Endothelial cell of umbilical vein (primary cell): ENCODE measurements at places on chromosomes 1 and 21. TPM values are rescaled to one million over a fixed set of nuclear protein-coding genes. Genes with fewer than 3 reads are reported as not detected.

DNA sequence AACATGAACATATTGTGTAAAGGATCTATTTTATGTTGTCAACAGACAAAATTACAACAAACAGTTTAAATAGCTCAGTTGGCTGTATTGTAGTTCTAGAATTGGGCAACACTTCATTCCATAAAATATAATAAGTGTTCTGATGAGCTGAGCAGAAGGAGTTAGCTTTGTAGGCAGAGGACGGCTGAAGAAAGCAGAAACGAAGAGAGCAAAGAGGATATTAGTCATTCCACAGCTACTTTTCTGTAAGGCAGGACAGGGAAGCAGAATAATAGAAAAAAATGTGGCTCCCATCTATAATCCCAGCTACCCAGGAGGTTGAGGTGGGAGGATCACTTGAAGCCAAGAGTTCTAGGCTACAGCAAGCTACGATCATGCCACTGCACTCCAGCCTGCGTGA, 20.2 kb upstream of the IVNS1ABP start:
- no peaks in the 10 kb centered on the region for H3K27me3 ChIP-seq
- H3K27ac ChIP-seq: no peak overlapping the region
- no peaks in the 10 kb centered on the region for H3K4me1 ChIP-seq
- DNase-seq: no peak
- no peak overlapping the region for H3K4me3 ChIP-seq
- H3K36me3 ChIP-seq: no peaks in the 10 kb centered on the region

- peak; percentile 75 for DNase-seq
- no peaks in the 10 kb centered on the region for H3K27me3 ChIP-seq
- H3K27ac ChIP-seq: peak overlapping the region; percentile 46
- no peaks in the 10 kb centered on the region for H3K36me3 ChIP-seq
Observed at GRCh38 chr1:172180501-172181285, 239.8 kb upstream of the C1orf105 start.

GRCh38 chr1:53328009-53328461, at the start of gene LRP8:
Gene LRP8, minus strand, starts transcription at chr1:53328070. Its CDS starts 158 bp downstream, at chr1:53327912.
- H3K4me1 ChIP-seq: peaks cover 16% of the 10 kb centered on the region
- peak; percentile 51 for DNase-seq
- H3K4me3 ChIP-seq: peak within 1 kb of the TSS; percentile 83
- no peaks in the 10 kb centered on the region for H3K27me3 ChIP-seq
- H3K27ac ChIP-seq: peak within 1 kb of the TSS; percentile 81

- no peaks in the 10 kb centered on the region for H3K4me1 ChIP-seq
- H3K27ac ChIP-seq: no peak overlapping the region
- H3K36me3 ChIP-seq: no peaks in the 10 kb centered on the region
- peaks cover 8% of the 10 kb centered on the region for H3K27me3 ChIP-seq
- DNase-seq: no peak
- no peak overlapping the region for H3K4me3 ChIP-seq
Observed at GRCh38 chr1:203492748-203493130, 1.2 kb upstream of the OPTC start.

DNA sequence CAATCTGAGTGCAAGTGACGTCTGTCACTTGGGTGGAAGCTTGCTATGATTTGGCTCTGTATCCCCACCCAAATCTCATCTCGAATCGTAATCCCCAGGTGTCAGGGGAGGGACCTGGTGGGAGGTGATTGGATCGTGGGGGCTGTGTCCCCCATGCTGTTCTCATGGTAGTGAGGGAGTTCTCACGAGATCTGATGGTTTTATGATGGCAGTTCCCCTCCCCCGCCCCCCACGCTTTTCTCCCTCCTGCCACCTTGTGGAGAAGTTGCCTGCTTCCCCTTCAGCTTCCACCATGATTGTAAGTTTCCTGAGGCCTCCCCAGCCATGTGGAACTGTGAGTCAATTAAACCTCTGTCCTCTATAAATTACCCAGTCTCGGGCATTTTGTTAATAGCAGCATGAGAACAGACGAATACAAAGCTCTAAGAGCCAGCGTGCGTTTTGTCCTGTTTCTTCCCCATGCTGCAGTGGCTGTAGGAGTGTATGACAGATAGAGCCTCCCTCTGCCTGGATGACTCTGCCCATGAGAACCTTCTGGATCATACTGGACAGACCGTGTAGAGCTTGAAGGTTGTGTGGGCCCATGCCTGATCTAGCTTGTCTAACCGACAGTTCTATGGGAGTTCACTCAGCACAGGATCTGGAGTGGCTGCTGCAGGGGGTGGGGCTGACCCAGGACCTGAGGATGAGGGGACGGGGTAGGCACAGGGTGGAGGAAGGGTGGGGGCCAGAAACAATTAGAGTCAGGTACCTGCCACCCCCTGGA, 139.7 kb upstream of the ERRFI1 start:
- no peak for DNase-seq
- H3K4me3 ChIP-seq: no peak overlapping the region
- peaks cover 10% of the 10 kb centered on the region for H3K4me1 ChIP-seq
- H3K27me3 ChIP-seq: no peaks in the 10 kb centered on the region
- H3K27ac ChIP-seq: no peak overlapping the region

- H3K27ac ChIP-seq: no peak overlapping the region
- no peaks in the 10 kb centered on the region for H3K27me3 ChIP-seq
- H3K36me3 ChIP-seq: peaks cover 2% of the 10 kb centered on the region
- DNase-seq: no peak
- H3K4me3 ChIP-seq: no peak overlapping the region
Observed at GRCh38 chr1:201661823-201662359, 123.0 kb downstream of the NAV1 start.

DNA sequence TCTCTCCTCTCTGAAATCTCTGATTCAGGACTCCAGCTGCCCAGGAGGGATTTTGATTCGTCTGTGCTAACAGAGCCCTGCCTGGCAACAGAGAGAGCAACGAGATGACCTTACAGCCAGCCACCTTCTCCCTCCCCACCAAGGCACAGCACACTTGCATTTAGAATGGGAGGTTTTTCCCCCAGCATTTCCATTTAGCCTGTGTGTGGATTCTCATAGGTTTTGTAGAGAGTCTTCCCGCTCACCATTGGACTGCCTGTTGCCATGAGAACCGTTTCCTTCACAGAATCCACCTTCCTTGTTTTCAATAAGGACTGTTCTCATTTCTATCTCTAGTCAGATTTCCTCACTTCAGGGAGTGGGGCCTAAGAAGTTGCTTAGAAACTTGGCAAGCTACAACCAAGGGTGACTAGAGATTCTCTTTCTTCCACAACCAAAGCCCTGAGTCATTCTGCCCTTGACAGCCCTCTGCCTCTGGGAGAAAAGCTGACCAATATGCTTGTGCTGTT, 5.8 kb upstream of the IKBKE start:
- H3K27ac ChIP-seq: no peak overlapping the region
- peaks cover 11% of the 10 kb centered on the region for H3K36me3 ChIP-seq

GRCh38 chr21:31351438-31351837, 7.4 kb upstream of the TIAM1 start:
- no peaks in the 10 kb centered on the region for H3K36me3 ChIP-seq
- no peak for DNase-seq
- peaks cover 9% of the 10 kb centered on the region for H3K4me1 ChIP-seq

DNA sequence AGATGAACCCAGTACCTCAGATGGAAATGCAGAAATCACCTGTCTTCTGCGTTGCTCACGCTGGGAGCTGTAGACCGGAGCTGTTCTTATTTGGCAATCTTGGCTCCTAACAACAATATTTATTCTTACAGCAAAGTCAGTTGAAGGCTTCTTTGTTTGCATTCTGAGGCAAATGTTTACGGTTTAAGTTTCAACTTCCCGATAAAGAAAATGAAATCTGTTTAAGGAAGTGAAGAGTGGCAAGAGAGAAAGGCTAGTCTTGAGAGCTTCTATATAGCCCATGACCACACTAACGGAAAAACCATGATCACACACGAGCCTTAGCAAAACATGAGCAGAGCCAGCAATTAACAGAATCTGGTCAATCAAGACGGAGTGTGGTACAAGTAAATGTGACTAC, 122.6 kb upstream of the ZNHIT6 start:
- DNase-seq: no peak
- no peaks in the 10 kb centered on the region for H3K27me3 ChIP-seq
- no peaks in the 10 kb centered on the region for H3K4me1 ChIP-seq
- H3K27ac ChIP-seq: no peak overlapping the region
- H3K4me3 ChIP-seq: no peak overlapping the region

- no peak overlapping the region for H3K4me3 ChIP-seq
- no peaks in the 10 kb centered on the region for H3K36me3 ChIP-seq
- H3K27me3 ChIP-seq: no peaks in the 10 kb centered on the region
- no peaks in the 10 kb centered on the region for H3K4me1 ChIP-seq
- no peak overlapping the region for H3K27ac ChIP-seq
Observed at GRCh38 chr1:67636146-67636545, 48.9 kb upstream of the GADD45A start.

DNA sequence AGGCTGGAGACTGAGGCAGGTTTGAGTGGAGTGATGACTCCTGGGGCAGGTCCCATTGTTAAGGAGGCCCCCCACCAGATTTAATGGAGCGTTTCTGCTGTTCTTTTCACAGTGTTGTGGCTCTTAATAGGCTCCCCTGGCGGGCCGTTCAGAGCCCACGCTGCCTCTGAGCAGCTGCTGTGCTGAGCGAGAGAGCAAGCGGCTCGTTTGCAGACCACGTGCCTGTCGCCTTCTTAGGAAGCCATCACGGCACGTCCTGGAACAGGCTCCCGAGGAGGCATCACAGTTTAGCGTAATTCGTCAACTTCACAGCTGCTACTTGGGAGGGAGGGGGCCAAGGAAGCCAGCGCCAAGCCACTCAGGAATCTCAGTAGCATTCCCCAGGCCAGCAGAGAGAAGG, 70.5 kb upstream of the CTTNBP2NL start:
- peaks cover 10% of the 10 kb centered on the region for H3K27me3 ChIP-seq
- no peak for DNase-seq
- H3K36me3 ChIP-seq: no peaks in the 10 kb centered on the region
- H3K27ac ChIP-seq: no peak overlapping the region
- H3K4me3 ChIP-seq: no peak overlapping the region

DNA sequence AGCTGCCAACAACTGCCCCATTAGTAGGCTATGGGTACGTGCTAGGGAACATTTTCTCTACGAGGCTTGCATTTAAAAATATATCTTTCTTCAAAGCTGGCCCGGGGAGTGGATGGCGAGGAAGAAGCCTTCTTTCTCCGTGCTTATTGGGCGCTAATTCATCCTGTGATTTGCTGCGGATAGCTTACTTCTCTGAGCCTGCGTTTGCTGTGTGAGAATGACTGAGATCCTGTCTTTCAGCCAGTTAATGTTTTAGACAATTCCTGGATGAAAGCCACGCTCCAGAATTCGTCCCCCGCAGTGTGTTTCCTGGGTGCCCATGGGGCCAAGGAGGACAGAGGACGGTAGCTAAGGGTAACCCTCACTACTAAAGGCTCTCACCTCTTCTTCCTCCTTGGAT, 57.8 kb upstream of the TARBP1 start:
- H3K27me3 ChIP-seq: no peaks in the 10 kb centered on the region
- no peaks in the 10 kb centered on the region for H3K36me3 ChIP-seq
- H3K4me3 ChIP-seq: no peak overlapping the region
- H3K4me1 ChIP-seq: peaks cover 5% of the 10 kb centered on the region
- no peak overlapping the region for H3K27ac ChIP-seq

DNA sequence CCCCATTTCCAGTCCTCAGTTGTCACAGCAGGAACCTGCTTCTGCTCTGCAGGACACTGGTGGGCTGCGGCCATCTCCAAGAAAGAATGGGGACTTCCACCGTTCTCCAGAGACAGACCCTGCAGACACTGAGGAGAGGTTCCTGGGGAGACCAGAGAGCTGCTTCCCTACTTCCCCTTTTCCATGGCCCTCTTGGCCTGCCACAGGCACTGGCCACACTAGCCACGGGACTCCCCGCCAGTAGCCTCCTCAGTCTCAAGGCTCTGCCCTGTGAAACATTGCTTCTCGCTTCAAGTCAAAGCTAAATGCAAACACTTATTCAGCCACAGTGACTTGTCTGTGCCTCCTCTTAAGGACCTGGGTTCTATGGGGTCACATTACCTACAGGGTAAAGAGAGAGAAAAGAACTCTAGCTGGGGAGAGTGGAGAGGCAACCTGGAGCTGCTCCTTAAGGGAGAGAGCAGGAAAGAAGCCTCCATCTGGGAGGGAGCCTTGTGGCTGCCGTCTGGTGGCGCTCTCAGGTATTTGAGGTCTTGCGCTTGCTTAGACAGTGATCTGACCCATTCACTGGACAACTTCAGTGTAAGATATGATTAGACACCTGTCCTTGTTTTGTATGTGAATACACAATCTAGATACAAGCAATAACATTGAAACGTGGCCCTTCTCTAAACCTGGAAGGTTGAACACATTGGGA, 5.4 kb upstream of the SLAMF8 start:
- H3K4me3 ChIP-seq: no peak overlapping the region
- peaks cover 3% of the 10 kb centered on the region for H3K4me1 ChIP-seq
- H3K27me3 ChIP-seq: peaks cover 31% of the 10 kb centered on the region
- DNase-seq: no peak

- DNase-seq: no peak
- H3K27ac ChIP-seq: no peak overlapping the region
- peaks cover 10% of the 10 kb centered on the region for H3K36me3 ChIP-seq
- no peaks in the 10 kb centered on the region for H3K27me3 ChIP-seq
- H3K4me3 ChIP-seq: no peak overlapping the region
- H3K4me1 ChIP-seq: peaks cover 6% of the 10 kb centered on the region
Observed at GRCh38 chr21:45416620-45417019, 11.7 kb downstream of the COL18A1 start.

The LCE1C gene
- total RNA-seq: not detected in 2 replicates

The OR2L8 gene
- not detected in 2 replicates for total RNA-seq

The SPATA17 gene
- total RNA-seq: not detected in 2 replicates

The VWA5B1 gene
- not detected in 2 replicates for total RNA-seq

The NCF2 gene
- total RNA-seq: not detected in 2 replicates

The AJAP1 gene
- total RNA-seq: not detected in 2 replicates

The KCNJ10 gene
- total RNA-seq: not detected in 2 replicates

The CFHR3 gene
- total RNA-seq: not detected in 2 replicates
